Activated CD4-positive, alpha-beta T cell treated with anti-CD3 and anti-CD28 coated beads for 36 hours (primary cell): ENCODE measurements at places on chromosomes 11 and 22. TPM values are rescaled to one million over a fixed set of nuclear protein-coding genes. Genes with fewer than 3 reads are reported as not detected.

- peaks cover 2% of the 10 kb centered on the region for H3K27me3 ChIP-seq
- H3K36me3 ChIP-seq = no peaks in the 10 kb centered on the region
- no peak overlapping the region for H3K27ac ChIP-seq
- DNase-seq = no peak
Observed at GRCh38 chr11:125253795-125254525, 89.4 kb downstream of the PKNOX2 start.

- no peak for DNase-seq
- H3K4me1 ChIP-seq = peaks cover 9% of the 10 kb centered on the region
- no peak overlapping the region for H3K27ac ChIP-seq
Observed at GRCh38 chr22:40429481-40429880, 59.1 kb downstream of the SGSM3 start.

CAT gene
- total RNA-seq = 25.5 TPM

GRCh38 chr22:30204742-30205111, 41.8 kb downstream of the LIF start:
- H3K36me3 ChIP-seq = no peaks in the 10 kb centered on the region
- no peaks in the 10 kb centered on the region for H3K4me1 ChIP-seq
- DNase-seq = no peak
- no peak overlapping the region for H3K4me3 ChIP-seq
- no peak overlapping the region for H3K27ac ChIP-seq

GLYAT gene
- total RNA-seq = not detected

DNA sequence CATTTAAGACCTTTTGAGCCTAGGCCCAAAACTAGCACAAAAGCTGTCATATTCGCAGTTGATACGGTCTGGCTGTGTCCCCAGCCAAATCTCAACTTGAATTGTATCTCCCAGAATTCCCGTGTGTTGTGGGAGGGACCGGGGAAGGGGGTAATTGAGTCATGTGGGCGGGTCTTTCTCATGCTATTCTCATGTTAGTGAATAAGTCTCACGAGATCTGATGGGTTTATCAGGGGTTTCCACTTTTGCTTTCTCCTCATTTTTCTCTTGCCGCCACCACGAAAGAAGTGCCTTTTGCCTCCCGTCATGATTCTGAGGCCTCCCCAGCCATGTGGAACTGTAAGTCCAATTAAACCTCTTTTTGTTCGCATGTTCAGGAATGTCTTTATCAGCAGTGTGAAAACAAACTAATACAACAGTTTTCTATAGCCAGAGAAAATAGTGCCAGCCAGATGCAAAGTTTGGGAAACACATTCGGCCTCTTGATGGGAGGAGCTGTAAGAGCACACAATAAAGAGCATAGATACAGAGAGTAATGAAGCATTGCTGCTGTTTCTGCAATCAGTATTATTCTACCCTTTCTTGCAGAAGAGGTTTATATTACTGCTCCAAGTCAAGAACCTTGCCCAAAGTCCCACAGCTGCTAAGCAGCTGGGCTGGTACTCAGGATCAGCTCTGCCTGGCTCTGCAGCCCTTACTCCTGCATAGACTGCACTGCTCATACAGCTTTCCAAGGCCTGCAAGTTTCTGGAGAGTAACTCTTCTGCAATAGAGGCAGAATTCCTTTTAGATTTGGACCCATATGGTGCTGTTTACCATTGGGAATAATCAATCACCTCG, 2.0 kb upstream of the ZNF195 start:
- no peak for DNase-seq
- H3K4me1 ChIP-seq = peaks cover 32% of the 10 kb centered on the region
- H3K27me3 ChIP-seq = no peaks in the 10 kb centered on the region
- peak overlapping the region; percentile 11 for H3K27ac ChIP-seq
- H3K4me3 ChIP-seq = no peak overlapping the region

- H3K4me1 ChIP-seq = no peaks in the 10 kb centered on the region
- no peak overlapping the region for H3K4me3 ChIP-seq
- H3K27ac ChIP-seq = no peak overlapping the region
- peaks cover 25% of the 10 kb centered on the region for H3K27me3 ChIP-seq
- H3K36me3 ChIP-seq = no peaks in the 10 kb centered on the region
Observed at GRCh38 chr11:134466610-134467567, 54.8 kb upstream of the B3GAT1 start.
